ENCODE measurements at places on chromosomes 5 and 9. TPM values are rescaled to one million over a fixed set of nuclear protein-coding genes. Genes with fewer than 3 reads are reported as not detected.

CYSRT1 gene
- polyA plus RNA-seq: 5.1 TPM

DDX4 gene
- not detected for polyA plus RNA-seq

C5orf58 gene
- polyA plus RNA-seq: not detected

PDE6A gene
- polyA plus RNA-seq: 0.11 TPM

ACTBL2 gene
- polyA plus RNA-seq: not detected

PTBP3 gene
- 110 TPM for polyA plus RNA-seq

TAF7 gene
- polyA plus RNA-seq: 190 TPM

SH3PXD2B gene
- 32.6 TPM for polyA plus RNA-seq

DIPK1B gene
- 47.3 TPM for polyA plus RNA-seq

FOXD4L3 gene
- polyA plus RNA-seq: 0.06 TPM

DAB2 gene
- polyA plus RNA-seq: 203 TPM

ENTREP1 gene
- polyA plus RNA-seq: 4.0 TPM

HAUS6 gene
- polyA plus RNA-seq: 16.8 TPM

KCNV2 gene
- 0.19 TPM for polyA plus RNA-seq

FCN2 gene
- polyA plus RNA-seq: not detected

PCDHGB4 gene
- 4.4 TPM for polyA plus RNA-seq

ELL2 gene
- polyA plus RNA-seq: 18.0 TPM

ST8SIA4 gene
- 5.8 TPM for polyA plus RNA-seq

IL13 gene
- not detected for polyA plus RNA-seq

SPINK7 gene
- 0.85 TPM for polyA plus RNA-seq

SPACA9 gene
- polyA plus RNA-seq: 8.9 TPM

NACC2 gene
- 9.2 TPM for polyA plus RNA-seq

LCN1 gene
- polyA plus RNA-seq: not detected

ADCY2 gene
- 5.2 TPM for polyA plus RNA-seq

CNTFR gene
- 33.1 TPM for polyA plus RNA-seq

IFNA2 gene
- polyA plus RNA-seq: not detected

INSL6 gene
- 0.53 TPM for polyA plus RNA-seq

TLX3 gene
- not detected for polyA plus RNA-seq

PCDHGA9 gene
- 6.4 TPM for polyA plus RNA-seq

TLR4 gene
- 7.9 TPM for polyA plus RNA-seq

MPDZ gene
- 41.8 TPM for polyA plus RNA-seq

ERBIN gene
- 113 TPM for polyA plus RNA-seq

GARNL3 gene
- 13.9 TPM for polyA plus RNA-seq

ZFAND5 gene
- polyA plus RNA-seq: 182 TPM

CTNND2 gene
- 2.7 TPM for polyA plus RNA-seq

PDGFRB gene
- polyA plus RNA-seq: 140 TPM

HABP4 gene
- polyA plus RNA-seq: 21.1 TPM

QRFP gene
- 0.58 TPM for polyA plus RNA-seq

GFI1B gene
- polyA plus RNA-seq: 0.94 TPM

SLC31A1 gene
- 21.6 TPM for polyA plus RNA-seq
